ENCODE measurements at places on chromosomes 3 and 15.

GRCh38 chr3:174441588-174442301 is 417.4 kb upstream of the NAALADL2 start:
- no peak for DNase-seq

DNA sequence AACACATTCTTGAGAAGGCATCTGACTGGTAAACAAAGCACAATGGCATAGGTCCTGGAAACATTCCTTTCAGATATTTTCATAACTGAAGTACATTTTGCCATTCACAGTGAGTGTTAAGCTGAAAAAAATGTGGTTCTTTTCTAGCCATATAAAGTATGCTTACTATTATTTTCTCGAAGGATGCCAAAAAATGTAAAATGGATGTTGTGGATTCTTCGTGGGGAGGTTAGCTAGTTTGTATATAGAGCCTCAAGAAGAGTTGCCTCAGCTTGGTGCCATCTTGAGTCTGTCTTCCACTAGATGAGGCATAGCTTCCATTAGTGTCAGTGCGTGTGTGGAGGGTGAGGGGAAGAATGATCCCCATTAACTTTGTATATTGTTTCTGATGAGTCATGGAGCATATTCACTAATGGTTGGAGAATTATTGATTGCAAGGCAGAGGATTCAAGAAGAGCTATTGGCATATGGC is 4.1 kb downstream of the MBNL1 start:
- DNase-seq, result no peak

DNA sequence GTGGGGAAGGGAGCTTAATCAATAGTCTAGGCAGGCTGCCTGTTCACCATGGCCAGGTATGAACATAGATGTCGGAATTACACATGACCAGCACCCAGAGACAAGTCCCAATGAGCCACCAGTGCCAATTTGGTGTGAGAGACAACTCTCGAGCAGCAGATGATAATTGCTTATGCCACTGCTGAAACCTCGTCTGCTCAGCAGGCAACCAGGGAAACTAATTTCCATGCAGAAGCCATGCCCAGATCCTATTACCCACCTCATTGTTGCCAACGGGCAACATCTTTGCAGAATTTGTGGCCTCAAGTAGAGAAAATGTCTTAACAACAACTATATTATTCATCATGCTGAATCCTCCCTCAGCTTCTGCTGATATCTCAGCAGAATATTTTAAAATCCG is 84.9 kb downstream of the CGGBP1 start:
- DNase-seq, result no peak

DNA sequence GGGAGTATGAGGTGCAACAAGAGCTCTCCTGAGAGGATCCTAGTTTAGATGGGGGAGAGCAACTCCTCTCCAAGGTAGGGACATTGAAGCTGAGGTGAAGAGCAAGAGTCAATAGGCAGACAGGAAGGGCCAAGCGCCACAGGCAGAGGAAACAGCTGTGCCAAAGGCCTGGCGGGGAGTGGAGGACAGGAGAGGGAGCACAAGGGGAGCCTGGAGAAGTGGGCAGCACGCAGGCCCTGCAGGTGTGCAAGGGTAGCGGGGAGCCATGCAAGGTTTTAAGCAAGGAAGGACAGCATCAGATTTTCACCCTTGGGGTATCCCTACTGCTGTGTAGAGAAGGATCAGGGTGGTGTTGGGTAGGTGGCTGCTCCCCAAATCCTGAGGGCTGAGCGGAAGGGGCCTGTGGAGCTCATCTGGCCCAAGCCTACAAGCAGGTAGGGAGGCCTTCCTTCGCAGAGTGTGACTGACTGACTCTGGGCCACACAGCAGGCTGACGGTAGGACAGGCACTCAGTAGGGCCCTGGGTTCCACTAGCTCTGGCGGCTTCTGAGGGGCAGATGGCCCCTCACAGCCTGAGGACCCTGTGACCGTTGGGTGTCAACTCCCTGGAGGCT is 13.3 kb downstream of the CHST13 start:
- no peak for DNase-seq

DNA sequence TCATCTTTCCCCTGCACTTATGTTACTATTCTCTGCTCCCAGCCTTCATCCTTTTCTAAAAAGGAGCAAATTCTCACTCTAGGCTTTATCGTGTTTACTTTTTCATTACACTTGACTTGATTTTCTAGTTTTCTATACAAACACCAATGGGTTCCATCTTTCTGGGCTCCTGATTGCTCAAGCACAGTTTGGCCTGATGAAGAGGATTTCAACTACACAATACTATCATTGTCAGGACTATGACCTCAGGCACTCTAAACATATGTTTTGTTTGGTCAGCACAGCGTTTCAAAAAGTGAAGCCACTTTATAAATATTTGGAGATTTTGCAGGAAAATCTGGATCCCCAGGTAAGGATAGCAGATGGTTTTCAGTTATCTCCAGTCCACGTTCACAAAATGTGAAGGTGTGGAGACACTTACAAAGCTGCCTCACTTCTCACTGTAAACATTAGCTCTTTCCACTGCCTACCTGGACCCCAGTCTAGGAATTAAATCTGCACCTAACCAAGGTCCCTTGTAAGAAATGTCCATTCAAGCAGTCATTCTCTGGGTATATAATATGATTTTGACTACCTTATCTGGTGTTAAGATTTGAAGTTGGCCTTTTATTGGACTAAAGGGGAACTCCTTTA is 86.2 kb downstream of the TGFBR2 start:
- DNase-seq, result no peak

GRCh38 chr15:45121706-45122417 is 7.7 kb downstream of the DUOXA2 start:
- no peak for DNase-seq

DNA sequence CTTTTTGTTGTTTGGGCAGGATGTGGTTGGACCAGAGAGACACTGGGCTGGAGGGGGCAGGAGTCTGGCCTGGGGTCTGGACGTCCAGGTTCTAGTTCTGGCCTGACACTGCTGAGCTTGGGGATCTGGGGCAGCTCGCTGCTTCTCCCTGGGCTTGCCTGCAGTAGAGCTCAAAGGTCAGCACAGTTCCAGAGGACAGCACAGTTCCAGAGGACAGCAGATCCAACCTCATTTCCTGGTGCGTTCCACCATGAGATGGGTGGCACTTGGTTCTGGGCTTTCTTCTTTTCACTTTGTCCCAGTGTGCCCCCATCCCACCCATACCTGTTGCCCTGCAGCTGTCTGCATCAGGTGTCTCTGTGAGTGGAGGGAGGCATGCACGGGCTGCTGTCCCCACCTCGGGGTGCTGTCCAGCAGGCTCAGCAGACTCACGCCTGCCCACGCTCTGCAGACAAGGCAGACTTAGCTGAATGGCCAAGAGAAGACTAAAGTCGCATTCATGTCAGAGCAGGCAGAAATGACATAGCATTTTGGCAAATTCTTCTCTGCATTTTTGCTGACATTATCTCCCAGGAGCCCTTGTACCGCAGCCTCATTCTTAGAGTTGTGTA is 16.7 kb downstream of the CACNA2D3 start:
- DNase-seq, result no peak

DNA sequence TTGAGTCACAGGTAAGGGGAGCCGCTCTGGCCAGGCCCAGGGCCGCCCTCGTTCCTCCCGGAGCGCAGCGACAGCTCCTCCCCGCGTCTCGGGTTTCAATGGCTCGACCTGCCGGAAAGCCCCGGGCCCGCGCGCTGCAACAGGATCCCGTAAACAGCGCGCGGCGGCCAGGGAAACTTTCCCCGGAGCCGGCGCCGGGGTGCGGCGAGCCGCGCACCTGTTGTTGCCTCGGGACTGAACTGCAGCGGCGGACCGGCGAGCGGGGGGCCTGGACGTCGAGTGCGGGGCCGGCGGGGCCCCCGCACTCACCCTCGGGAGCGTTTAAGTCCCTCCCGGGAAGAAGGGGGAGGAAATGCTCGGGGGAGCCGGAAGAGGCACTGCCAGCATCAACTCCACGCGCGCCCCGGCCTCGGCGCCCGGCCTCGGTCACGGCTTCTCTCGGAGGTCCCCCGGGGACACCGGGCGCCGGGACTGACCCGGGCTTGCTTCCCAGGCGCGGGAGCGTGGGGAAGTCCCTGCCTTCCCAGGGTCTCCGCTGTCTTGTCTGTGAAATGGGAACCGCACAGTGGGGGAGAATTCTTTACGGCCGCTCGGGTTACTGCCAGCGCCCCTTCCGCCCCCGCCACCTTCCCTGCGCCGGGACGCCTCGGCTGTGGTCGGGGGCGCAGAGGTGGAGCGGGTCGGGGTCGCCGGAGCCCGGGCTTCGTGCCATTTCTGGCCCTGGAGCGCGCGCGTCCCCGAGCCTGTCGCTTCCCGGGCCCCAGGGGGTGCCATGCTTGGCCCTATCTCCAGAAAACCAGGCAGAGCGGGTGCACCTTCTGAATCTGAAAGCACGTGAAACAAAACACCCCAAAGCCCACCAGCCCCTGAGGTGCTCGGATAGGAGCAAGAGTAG is 7.5 kb upstream of the PGPEP1L start:
- DNase-seq, result no peak

DNA sequence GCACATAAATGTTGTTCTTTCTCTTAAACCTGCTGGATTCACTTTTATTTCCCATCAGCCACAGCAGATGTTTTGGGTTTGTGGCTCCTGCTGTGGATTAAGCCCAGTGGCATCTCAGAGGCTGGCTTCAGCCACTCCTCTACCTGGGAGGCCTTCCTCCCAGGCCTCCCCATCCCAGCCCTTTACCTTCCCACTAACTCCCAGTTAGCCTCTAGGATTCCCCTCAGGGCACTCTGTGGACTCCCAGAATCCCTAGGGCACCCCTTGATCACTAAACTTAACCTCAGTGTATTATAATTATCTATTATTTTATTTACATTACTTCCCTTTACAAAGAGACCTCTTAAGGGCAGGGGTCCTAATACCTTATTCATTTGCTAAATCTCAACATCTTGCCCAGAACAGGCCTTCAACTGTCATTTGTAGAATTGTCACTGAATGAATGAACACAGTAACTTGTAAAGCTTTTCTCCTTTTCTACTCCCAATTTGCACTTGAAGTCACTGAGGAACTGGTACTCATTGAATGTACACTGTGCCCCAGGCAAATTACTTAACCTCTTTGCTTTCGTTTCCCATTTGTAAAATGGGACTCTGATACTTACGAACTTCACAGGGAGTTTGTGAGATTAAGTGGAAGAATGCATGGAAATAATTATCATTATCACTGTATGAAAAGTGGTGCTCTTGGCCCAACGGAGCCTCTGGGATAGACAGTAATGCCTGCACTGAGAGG is 8.3 kb downstream of the CCDC13 start:
- no peak for DNase-seq

- DNase-seq, result no peak
Measured at GRCh38 chr3:2506776-2507175, 408.1 kb downstream of the CNTN4 start.

GRCh38 chr15:61308437-61308836 is 79.3 kb upstream of the RORA start:
- DNase-seq, result no peak

DNA sequence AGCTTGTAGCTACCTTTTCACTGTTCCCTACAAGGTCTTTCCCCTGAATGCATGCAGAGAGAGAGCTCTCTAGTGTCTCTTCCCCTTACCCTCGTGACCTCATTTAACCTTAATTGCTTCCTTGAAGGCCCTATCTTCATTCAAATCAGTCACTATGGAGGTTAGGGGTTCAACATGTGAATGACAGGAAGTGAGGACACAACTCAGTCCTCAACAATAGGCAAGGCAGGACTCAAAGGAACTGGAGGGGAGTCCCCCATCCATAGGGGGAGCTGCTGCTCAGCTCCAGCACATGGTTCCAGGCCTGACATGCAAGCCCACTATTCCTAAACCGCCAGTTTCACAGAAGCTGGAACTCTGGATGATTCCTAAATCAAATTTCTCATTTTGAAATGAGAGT is 33.8 kb upstream of the GYG1 start:
- DNase-seq, result no peak

DNA sequence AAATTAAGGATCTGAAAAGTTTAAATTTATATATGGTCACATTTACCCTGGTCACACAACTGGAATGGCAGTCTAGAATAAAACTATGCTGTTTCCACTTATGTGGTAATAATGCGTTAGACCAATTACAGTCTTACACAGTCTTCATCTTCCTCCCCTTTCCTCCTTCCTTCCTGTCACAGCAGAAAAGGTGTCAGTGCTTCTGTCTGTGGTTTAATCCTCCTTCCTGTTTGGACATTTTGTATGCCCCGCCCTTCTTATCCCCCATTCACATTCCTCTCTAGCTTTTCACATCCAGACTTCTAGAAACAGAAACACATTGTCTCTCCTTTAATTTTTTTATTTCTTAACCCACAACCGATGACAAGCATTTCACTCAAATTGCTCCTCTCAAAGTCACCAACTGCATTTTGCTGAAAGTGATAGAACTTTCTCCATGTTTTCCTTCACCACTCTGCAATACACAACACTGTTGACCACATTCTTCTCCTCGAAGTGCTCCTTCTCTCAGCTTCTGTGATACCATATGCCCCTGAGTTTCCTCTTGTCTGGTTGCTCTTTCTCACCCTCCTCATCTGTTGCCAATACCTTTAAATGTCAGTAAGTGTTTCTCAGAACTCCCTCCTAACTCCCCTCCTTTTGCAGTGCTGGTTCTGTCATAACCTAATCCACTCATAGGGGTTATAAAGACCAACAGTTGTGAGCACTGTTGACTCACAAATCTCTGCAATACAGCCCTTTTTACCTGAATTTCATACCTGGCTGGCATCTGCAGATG is 271.6 kb downstream of the UBE2E2 start:
- no peak for DNase-seq

DNA sequence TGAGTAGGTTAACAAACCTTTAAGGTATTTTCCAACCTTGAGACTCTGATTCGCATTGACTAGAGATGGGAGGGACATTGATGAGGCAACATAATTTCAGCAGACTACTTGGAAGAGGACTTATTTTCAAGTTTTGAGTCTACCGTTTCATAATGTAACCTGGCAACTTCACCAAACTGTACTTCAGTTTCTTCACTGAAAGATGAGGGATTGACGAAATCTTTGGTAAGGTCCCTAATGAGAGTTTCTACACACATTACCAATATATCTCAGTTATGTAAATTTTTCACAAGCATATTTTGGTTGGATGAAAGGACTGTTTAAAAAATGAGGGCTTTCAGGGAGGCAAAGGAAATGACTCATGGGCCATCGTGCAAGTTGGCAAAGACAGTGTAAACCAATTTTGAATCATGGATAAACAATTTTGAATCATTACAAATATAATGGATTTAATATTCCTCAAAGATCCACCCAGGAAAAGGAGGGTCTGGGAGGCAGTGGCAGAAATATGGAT is 28.7 kb upstream of the SEMA6D start:
- no peak for DNase-seq
